Panc1 (cell line): ENCODE measurements at places on chromosomes 1 and 21. TPM values are rescaled to one million over a fixed set of nuclear protein-coding genes. Genes with fewer than 3 reads are reported as not detected.

The CRYAA gene
- total RNA-seq: 2.1 TPM

The FABP3 gene
- 0.49 TPM for total RNA-seq

DNA sequence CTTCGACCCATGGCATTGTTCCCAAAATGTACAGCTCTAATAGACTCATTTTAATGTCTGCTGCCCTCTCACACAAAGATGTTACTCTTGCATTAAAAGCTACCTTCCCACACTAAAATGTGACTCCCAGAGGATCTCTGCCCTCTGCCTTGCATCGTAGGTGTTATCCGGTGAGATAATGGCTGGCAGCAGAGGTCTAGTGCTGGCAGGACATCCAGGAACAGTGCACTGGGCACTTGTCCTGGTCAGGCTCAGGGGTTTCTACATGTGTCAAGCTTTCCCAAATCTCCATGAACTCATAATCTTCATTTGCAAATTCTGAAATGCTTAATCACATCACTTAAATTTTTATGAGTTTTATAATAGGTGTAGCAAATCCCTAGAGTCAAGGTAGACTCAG, 310.6 kb downstream of the LRRIQ3 start:
- H3K27me3 ChIP-seq: no peaks in the 10 kb centered on the region
- no peak overlapping the region for H3K4me3 ChIP-seq
- no peak for DNase-seq
- no peaks in the 10 kb centered on the region for H3K36me3 ChIP-seq

DNA sequence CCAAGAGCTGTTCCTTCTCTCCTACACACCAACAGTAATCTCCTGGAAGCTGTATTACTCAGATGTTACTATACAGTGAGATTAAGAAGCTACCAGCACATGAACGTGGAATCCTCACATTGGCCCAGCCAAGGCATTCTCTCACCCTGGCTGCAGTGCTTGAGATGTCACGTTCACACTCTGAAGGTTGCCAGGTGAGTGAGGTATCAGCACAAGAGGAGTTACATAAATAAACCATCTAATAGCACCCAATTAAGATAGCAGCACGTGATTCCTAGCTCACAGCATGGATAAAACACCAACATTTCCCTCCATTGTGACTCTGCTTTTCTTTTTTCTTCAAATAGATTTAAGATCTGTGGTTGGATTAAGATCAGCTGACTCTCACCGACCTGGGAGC, 182.8 kb downstream of the PLPP3 start:
- no peak overlapping the region for H3K4me3 ChIP-seq
- no peaks in the 10 kb centered on the region for H3K4me1 ChIP-seq
- no peak for DNase-seq
- H3K27me3 ChIP-seq: no peaks in the 10 kb centered on the region; the same call in none of the 2 replicates
- no peak overlapping the region for H3K27ac ChIP-seq

- no peak overlapping the region for H3K27ac ChIP-seq
- H3K36me3 ChIP-seq: no peaks in the 10 kb centered on the region
- DNase-seq: no peak
- no peaks in the 10 kb centered on the region; the same call in 1 of the 2 replicates for H3K27me3 ChIP-seq
- no peaks in the 10 kb centered on the region for H3K4me1 ChIP-seq
- no peak overlapping the region for H3K4me3 ChIP-seq
Measured at GRCh38 chr1:7015022-7015421, 229.8 kb downstream of the CAMTA1 start.
